ENCODE measurements at places on chromosomes 3 and 15.
A peak's percentile ranks its signal among the peaks of the same experiment; 100 is the strongest.

DNA sequence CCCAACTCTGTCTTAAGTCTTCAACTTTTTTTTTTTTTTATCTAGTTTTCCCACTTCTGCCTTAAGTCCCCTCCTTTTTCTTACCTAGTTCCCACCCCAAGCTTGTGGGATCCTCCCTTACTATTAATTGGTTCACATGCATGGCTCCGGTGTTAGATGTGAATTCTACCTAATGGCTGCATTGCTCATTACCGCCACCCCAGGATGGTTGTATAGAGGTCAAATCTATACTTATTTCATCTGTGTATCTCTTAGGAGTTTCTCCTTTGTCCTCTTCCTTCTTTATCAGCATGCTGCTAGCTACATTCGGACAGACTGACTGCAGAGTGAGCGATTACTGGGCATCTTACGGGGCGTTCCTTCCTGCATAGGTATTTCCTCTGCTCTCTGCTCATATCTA, 605.7 kb upstream of the GRM7 start:
- DNase-seq, result no peak

GRCh38 chr3:78919021-78919755, 848.6 kb downstream of the ROBO1 start:
- DNase-seq, result no peak

DNA sequence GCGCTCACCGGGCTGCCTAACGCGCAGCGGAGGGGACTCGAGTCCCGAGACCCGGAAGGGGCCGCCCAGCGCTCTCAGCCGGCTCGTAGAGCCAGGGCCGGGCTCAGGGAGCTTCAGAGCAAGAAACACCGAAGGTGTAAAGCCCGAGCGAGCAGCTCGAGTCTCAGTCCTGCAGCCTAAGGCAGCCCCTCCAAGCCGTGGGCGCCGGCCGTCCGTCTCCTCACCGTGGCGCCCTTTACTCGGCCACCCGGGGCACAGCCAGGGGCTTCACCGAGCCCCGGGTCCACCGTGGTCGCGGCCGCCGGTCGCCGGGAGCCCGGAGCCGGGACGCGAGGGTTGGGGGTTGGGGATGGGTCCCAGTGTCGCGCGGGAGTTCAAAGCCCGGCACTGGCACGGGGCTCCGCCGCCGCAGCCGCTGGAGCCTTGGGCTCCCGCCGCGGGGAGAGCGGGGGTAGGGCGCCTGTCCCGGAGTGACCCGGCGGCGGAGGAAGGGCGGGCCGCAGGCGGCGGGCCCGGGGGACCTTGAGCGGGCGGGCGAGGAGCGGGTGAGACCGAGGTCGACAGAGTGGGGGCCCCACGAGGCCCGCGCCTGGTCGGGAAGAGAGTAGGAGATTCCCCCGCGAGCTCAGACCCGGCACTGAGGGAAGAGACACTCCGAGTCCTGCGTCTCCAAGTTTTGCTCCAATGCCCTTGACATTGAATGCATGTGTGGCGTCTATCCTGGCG, 26.9 kb upstream of the THRB start:
- DNase-seq, result peak; percentile 70

GRCh38 chr3:141427764-141428163, 59.1 kb upstream of the RASA2 start:
- no peak for DNase-seq

DNA sequence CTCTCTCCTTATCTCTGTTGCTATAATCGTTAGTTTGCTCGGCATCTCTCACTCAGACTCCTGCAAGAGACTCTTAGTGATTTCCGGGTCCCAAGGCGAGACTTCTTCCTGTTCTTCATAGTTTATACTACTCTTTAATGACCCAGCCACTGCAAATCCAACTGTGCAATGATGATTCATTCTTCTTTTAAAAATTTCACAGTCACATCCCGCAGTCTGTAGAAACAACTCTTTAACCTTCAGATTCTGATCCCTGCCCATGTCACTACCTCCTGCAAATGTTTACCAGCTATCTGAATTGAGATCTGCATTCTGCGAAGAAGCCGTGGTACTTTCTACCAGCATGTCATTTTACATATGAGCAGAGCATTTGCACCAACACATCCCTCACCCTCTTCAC, 2.8 kb upstream of the VGLL3 start:
- DNase-seq, result no peak

DNA sequence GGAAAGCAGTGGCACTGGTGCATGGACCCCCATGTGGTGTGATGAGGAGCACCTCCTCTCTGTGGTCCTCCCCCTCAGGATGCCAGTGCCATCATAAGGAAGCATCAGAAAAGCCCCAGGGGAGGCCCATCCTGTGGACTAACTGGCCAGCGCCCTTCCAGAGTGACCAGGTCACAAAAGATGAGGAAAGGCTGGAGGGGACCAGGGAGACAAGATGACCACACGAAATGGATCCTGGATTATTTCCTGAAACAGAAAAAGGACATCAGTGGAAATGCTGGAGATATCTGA, 56.4 kb downstream of the TPRA1 start:
- DNase-seq, result no peak

DNA sequence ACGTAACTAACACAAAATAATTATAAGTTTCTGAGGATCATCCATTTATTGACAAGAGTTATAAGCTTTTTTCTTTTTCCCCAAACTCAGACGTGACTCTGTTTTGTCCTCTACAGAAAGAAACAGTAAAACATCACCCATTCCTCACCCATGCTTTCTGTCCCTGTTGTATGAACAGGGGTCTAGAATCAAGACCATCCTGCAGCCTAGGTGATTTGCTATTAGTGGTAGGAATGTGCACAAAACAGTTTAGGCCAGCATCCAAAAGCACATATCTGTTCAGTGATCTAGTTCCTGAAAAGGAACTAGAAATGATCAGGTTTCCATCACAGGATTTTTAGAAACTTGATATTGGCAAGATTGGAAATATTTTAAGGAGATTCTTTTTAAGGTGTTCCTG, 527.6 kb downstream of the SOX2 start:
- no peak for DNase-seq

- no peak for DNase-seq
Measured at GRCh38 chr3:120114981-120115380, 20.7 kb upstream of the GSK3B start.

GRCh38 chr15:40470423-40471104, at the start of gene CHST14:
Gene CHST14, plus strand, starts transcription at chr15:40470984. Its CDS starts 230 bp downstream, at chr15:40471214.
- DNase-seq, result no peak

DNA sequence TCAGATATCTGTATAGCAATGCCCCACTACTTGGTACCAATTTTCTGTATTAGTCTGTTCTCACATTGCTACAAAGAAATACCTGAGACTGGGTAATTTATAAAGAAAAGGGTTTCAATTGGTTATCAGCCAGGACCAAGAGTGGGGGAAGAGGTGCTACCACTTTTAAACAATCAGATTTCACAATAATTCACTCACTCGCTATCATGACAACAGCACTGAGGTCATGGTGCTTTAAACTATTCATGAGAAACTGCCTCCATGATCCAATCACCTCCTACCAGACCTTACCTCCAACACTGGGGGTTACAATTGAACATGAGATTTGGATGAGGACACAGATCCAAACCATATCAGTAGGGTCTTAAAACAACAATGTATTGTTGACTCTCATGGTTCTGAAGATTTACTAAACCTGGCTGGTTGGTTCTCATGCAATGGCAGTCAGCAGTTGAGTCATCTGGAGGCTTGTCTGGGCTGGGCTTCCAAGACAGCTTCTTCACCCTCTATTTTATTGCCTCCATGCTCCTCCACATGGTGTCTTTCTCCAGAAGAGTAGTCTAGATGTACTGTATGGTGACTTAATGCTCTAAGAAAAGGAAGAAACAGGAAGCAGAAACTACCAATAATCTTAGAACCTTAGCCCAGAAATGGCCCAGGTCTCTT, 21.2 kb upstream of the TM4SF4 start:
- DNase-seq, result no peak

DNA sequence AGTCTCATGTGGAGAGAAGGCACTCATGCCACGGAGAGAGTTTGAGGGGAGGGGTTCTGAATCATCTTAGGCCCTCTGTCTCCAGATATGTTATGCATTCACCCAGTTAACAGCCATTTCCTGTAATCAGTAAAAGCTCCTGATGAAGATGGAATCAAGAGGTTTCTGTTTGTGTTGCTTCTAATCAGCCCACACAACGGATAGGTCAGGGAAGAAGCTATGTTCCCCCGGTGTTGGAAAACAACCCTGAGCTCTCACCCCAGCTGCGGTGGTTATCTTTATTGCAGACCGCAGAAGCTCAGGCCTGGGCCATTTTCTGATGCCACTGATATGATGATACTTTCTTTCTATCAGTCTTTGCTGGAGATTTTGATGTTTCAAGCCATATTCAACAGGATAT, 338.5 kb upstream of the ONECUT1 start:
- no peak for DNase-seq

DNA sequence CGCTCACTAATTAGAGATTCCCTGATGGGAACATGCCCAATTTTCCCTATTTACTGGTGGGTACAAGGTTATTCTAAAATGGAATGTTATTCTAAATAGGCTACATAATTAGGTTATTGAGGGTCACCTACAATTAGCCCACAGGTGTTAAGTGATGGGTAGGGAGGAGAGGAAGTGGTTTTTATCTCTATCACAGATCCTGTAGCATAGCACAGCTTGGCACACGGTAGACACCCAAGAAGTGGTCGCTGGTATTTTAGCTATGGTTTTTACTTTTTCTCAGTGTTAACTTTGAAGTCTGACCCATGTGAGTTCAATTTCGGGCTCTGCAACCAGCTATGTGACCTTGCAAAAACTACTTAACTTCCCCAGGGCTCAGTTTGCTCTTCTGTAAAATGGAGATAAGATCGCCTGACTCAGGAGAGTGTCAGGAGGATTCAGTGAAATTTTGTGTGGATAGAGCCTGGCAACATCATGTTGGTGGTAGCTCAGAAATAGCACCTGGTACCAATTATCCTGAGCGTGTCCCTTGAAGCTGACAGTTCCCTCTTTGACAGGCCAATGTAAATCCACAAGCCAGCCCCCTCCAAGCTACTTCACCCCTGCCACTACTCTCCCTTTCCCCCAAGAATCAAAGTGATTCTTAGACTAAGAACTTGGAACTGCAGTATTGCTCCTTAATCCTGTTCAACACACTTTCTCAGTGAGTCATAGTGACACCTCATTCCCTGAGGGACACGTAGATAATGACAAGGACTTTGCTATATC, 8.7 kb upstream of the LMCD1 start:
- DNase-seq, result no peak

DNA sequence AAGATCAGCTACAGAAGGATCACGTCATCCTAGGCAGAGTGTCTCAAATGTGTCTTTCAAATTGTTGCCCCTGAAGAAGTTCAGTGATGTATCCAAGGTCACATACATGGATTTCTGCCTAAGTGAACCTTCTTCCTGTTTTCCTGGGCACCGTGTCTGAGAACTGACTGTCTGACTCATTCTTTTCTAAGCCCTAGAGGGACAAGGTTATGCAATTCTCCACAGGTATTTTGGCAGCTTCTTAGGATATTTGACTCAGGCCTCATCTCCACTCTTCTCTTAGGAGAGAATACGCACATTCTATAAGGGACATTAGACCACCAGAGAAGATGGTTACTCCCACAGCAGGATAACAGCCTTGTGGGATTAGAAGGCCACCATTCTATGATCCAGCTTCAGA, 391.9 kb upstream of the THBS1 start:
- DNase-seq, result no peak

DNA sequence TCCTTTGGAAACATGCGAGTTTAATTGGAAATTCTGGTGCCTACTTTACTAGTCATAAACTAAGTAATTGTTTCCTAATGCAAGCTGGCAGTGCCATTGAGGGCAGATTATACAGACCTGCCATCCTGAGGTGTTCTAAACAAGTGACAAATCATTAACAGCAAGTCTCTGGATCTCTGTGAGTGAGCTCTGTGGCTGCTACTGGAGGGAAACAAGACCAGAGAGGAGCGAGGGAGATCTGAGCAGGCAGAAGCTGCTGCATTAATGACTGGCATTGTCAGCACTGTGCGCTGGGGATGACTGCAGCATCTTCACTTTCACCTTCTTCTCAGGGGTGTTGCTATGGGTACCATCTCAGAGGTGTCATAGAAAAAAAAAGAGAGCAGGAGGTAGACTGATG, 308.4 kb upstream of the DPH6 start:
- no peak for DNase-seq

DNA sequence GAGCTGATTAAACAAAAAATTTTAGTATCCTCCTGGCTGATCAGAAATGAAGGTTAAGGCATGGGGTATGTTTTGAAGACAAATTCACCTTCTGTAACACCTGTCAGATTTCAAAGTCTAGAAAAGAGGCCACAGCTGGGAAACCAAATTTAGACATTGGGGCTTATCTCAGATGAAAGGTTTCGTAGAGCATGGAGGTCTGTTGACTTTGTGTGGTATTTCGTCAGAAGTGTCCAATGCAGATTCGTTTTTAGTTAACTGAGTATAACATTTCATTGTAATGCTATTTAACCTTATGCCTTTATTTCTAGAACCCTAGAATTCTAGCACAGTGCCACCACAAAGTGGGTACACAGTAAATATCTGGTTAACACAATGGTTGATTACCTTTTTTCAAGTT, 61.7 kb downstream of the FNDC3B start:
- DNase-seq, result no peak

DNA sequence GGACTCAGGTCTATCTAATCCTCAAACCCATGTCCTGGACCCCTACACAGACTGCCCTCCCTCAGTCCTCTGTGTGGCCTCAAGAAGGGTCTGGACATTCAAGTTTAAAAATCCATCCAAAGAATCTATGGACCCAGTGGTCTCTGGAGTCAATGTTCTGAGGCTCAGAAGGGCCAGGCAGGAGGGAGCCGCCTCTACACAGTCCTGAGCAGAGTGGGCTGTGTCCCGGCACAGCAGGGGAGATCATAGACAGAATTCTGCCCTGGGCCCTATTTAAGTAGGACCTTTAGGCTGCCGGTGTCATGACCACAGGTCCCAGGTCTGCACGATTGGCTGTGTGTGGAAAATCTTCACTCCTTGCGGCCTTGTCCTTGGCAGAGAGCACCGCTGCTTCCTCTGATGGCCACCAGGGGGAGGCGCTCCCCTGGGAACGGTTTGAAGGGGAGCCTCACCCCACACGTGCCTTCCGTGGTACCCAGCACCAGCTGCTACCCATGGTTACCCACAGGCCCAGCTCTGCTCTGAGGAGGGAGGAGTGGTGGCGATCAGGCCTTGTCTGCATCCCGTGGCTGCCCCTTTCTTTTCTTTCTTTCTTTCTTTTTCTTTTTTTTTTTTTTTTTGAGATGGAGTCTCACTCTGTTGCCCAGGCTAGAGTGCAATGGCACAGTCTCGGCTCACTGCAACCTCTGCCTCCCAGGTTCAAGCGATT, 37.9 kb downstream of the CHRD start:
- DNase-seq, result peak; percentile 77

- DNase-seq, result no peak
Measured at GRCh38 chr3:176362191-176362731, 835.0 kb downstream of the TBL1XR1 start.

DNA sequence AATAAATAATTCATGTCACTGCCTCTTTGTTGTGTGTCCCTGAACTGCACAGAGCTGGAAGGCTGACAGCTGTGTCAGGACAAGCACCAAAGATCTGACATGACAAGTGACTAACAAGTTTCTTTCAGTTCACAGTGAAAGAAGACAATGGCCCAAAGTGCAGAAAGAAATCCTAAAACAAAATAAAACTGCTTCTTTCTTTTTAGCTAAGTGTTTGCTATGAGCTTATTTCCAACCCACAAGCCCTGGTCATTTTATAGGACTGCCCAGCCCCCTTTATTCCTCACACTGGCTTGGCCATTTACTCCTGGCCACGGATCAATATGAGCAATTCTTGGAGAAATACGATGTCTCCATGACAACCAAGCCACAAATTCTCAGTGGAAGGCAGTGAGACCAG, 238.5 kb downstream of the WDR72 start:
- DNase-seq, result no peak

- DNase-seq, result no peak
Measured at GRCh38 chr3:14605067-14605466, 46.5 kb upstream of the CCDC174 start.

GRCh38 chr15:53835309-53835708, 75.8 kb upstream of the WDR72 start:
- DNase-seq, result no peak
